ENCODE measurements at places on chromosomes 12 and 14.

GRCh38 chr12:130873825-130874224 lies 2.0 kb downstream of the RAN start:
- no peak for DNase-seq

DNA sequence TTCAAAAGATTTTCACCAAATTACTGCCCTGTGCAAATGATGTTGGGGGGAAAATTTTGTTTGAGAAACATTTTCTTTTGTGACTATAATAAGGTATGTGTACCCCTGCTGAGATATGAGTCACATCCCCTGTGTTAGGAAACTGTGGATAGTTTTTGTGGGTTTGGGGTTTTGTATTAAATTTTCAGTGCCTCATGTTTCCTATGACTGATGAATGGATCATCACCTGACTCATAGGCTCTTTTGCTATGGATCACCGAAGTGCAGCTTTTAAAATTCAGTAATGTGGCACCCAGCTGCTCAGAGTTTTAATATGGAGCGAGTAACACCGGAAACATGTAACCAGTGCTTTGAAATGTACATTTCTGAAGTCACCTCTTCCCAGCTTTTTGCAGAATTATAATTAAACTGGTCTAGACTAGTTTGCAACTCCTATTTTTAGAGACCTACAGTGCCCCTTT lies 167.4 kb upstream of the HMGA2 start:
- DNase-seq = peak; percentile 96

DNA sequence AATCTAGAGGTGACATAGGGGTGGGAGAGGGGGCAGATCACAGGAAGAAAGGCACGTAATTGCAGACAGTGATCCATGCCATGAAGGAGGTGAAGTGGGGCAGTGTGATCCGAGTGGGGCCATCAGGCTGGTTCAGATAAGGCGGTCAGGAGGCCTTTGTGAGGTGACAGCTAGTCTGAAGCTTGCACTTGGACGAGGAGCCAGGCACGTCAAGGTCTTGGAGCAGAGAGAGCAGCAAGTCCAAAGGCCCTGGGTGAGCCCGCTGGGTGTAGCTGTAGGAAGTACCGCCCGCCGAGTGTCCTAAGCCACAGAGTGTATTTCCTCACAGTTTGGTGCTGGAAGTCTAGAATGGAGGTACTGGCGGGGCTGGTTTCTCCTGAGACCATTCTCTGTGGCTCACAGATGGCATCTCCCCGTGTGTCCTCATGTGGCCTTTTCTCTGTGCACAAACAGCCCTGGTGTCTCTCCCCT lies 23.6 kb downstream of the RHOF start:
- no peak for DNase-seq

DNA sequence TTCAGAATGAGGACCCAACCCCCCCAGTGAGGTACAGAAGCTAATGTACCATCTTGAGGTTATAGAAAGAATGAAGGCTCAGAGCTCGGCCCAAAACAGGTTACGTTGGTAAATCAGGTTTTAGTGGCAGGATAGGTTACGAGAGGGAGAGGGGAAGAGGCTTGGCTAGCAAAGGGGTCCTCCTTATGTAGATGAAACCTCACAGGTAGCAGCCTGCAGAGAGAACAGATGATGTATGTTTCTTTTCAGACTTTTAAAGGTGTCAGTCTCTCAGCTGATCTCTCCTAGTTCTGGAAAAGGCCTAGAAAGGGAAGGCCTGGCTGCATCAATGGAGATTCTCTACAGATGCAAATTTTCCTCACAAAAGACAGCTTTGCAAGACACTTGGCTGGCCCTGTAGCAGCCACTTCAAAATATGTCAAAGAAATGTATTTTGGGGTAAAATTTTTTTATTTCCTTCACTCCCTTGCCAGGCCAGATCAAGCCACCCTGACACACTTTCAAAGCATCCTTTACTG lies 71.7 kb upstream of the CPSF6 start:
- DNase-seq = no peak

- no peak for DNase-seq
Observed at GRCh38 chr14:50871914-50872732, at the start of gene ABHD12B. TSS of gene ABHD12B (plus strand) at chr14:50872053. CDS start at chr14:50872175, 122 bp downstream.

DNA sequence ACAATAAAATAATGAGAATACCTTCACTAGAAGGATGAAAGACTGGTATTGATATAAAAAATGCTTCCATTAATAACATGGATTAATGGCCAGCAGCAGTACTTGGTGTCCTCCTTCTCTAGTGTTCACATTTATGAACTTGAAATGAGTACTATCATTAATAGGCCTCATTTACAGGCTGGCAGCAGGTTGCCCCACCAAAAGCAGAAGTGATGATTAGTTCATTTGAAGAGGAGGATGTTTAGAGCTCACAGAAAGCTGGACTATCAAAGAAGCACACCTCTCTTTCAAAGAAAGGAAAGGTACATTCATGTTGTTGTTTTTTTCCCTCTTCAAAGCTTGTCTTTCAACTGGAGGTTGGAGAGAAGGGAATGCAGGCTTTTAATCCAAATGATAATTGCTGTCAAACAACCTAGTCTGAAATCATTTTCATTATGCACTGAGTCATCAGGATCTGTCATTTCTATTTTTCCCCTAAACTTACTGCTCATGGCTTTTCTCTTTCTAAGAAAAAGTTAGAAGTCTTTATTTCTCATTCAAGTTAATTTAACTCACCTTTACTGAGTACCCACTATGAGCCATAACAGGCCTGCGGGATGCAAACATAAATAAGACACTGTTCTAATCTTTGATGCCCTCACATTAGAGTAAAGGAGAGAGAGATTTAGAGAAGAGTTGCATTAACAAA lies 157.9 kb upstream of the GRIP1 start:
- DNase-seq = no peak

DNA sequence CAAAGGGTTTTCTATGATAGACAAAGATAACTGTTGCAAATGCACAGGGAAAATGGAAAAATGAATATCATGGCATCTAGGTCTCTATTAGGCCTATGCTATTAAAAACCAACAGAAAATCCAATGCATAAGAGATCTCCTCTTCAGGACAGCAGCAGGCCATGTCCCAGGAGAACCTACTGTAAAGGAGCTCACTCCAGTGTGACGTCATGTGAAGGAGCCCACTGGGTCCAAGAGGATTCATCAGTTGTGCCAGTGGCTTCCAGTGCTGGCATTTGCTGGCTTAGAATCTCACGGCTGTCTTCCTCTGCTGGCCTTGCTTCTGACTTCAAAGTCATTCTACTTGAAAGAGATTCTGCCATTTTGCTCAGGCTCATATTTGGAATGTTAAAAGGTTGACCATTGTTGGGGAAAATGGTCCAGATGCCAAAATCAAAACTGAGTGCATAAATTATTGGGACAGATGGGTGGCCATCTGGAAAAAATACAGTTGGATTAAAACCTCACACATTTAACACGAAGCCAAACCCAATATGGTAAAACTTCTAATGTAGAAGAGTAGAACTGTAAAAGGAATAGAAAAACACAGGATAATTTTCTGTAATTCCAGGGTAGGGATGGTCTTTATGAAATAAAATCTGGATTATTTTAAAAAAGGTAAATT lies 75.4 kb upstream of the ARID2 start:
- no peak for DNase-seq

- no peak for DNase-seq
Observed at GRCh38 chr14:57797160-57797559, 68.7 kb downstream of the SLC35F4 start.

- DNase-seq = no peak
Observed at GRCh38 chr14:105181549-105182295, 610 bp upstream of the NUDT14 start.

GRCh38 chr12:47207340-47207717 lies 127.6 kb upstream of the AMIGO2 start:
- DNase-seq = no peak

DNA sequence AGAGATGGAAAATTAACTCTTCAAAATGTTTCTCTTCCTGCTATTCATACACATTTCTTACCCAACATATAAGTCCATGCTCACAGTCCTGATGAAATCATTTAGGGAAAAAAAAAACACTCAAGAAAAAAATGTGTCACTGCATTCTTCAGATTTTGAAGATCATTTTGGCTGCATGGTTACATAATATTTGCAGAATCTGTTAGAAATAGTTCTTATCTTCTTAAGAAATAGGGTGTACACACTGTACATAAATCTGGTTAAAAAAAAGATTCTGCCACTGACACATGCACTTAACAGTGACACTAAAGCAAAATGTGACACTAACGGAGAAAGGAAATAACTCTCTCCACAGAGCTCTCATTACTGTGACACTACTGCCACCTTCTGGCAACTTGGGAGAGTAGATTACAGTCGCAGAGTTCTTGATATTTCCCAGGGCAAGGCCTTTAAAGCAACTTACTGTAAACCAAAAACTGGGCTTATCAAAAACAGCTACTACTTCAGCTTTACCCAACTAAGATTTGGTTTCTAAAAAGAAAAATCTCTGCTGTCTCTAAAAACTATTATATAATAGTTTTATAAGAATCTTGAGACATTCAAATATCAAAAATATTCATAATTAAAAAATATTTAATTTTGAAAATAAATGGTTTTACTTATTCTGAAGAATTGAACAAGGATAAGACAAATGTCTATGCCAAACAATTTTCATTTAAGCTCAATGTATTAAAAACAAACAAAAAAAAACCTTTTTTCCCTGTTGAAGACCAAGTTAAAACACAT lies 65.0 kb downstream of the SETD3 start:
- peak; percentile 88 for DNase-seq

DNA sequence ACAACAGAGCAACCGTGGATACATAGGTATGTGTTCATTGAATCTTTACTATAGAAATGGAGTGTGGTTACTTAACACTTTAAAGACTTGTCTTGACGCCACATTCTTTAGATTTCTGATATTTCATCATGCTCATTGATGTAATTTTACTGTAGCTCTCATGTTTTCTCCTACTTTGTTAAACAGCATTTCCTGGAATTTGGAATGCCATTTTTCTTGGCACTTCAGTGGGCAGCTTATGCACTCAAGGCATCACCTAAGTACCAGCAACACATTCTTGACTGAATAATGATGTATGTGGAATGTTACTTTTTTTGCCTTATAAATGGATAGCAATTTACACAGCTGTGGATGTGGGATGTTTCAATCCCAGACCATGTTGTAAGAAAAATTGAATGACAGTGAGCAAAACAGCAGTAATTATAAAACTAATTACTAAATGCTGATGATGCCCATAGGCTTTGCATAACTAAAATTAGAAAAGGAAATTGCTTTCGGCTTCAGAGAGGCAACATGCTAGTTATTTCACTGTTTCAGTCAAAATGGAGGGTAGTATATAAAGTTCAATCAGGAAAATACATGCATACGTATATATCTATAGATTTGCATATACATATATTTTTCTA lies 298.5 kb downstream of the NPAS3 start:
- no peak for DNase-seq

DNA sequence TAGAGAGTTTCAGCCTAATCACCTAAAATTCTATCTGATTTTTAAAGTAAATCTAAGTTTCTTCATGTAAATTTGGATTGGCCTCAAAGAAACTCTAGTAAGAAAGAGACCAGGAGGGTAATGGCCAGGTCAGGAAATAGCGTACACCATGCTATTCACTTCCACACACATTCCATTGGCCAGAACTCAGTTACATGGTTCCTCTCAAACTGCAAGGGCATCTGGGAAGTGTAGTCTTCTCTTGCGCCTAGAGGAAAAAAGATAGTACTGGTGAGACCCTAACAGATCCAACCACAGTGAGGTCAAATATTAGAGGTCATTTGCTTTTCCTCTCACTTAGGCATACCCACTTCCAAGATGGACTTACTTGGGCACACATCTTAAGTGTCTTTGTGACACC lies 39.1 kb downstream of the MBIP start:
- DNase-seq = no peak

DNA sequence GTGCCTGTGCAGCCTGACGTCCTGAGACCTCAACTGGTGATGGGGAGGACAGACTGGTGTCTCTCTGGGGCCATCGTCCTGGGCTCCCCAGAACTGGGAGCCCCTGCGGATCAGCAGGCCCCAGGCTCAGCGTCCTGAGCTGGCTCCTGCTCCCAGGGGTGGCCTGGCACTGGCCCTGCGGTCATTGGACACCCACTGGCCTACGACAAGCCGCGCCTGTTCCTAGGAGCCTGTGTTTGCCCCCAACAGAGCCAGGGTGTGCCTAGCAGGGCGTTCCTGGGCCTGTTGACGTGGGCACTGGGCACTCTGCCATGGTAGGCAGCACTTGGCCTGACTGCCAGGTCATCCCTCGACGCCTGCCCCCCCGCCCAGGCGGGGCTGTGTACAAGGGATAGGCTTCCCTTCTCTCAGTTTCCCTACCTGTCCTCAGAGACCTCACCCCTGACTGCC lies 8.4 kb downstream of the ADSS1 start:
- DNase-seq = peak; percentile 92

DNA sequence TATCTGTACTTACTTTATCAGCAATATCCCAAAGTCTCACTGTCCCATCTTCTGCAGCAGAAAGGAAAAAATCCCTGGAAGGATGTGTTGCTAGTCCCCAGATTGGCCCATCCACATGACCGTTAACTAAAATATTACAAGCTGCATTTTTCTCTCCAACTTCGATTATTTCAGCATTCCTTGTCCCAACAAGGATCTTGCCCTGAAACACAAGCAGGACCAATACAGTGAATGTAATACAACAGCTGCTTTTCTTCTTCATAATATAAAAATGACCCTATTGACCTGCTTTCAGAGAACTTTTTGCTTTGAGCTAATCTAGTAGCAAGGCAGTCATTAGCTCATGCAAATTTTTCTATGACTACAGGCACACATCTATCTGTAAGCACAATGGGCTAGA lies 58.3 kb downstream of the ZC3H14 start:
- DNase-seq = no peak

DNA sequence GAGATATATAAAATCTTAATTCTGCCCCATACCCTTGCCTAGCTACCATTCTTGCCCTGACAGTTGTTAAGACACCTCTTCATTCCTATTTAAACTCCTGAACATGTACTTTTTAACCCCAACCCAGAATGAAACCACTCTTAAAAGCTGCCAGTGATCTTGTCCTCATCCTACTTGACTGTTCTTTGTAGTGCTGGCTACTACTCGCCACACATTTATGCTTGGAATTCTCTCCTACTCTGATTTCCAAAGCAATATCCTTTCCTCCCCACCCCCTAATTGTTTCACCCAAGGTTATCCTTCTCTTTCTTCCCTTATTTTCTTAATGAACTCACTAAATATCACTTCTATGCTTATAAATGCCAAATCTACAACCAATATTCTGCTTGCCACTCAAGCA lies 4.1 kb downstream of the NFYB start:
- no peak for DNase-seq

GRCh38 chr12:76533331-76533730 lies 26.2 kb downstream of the OSBPL8 start:
- DNase-seq = no peak

DNA sequence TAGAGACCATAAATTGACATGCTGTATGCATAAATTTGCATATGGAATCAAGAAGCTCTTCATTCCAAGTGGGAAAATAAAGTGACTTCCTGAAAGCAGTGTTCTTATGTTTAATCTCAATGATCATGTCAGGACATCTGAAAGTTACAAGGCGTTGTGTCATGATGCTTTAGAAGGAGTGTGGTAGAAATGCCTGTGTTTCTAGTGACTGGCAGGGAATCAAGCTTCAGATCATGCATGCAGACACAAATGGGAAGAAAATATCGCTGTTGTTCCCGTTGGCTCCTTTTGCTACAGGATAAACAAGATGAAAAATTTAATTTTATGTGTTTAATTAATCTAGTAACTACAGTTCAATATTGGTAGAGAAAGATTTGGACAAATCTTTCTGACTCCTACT lies 298.1 kb upstream of the SYT1 start:
- DNase-seq = no peak

- DNase-seq = no peak
Observed at GRCh38 chr12:45685680-45686079, 43.8 kb upstream of the ARID2 start.

- DNase-seq = peak; percentile 61
Observed at GRCh38 chr12:120720234-120720986, 5.2 kb upstream of the ACADS start.

All from MCF 10A (cell line).